CD4-positive, alpha-beta T cell treated with Interleukin-6 for 4 hours (primary cell): ENCODE measurements at places on chromosomes 6 and 20.
A peak's percentile ranks its signal among the peaks of the same experiment; 100 is the strongest.

DNA sequence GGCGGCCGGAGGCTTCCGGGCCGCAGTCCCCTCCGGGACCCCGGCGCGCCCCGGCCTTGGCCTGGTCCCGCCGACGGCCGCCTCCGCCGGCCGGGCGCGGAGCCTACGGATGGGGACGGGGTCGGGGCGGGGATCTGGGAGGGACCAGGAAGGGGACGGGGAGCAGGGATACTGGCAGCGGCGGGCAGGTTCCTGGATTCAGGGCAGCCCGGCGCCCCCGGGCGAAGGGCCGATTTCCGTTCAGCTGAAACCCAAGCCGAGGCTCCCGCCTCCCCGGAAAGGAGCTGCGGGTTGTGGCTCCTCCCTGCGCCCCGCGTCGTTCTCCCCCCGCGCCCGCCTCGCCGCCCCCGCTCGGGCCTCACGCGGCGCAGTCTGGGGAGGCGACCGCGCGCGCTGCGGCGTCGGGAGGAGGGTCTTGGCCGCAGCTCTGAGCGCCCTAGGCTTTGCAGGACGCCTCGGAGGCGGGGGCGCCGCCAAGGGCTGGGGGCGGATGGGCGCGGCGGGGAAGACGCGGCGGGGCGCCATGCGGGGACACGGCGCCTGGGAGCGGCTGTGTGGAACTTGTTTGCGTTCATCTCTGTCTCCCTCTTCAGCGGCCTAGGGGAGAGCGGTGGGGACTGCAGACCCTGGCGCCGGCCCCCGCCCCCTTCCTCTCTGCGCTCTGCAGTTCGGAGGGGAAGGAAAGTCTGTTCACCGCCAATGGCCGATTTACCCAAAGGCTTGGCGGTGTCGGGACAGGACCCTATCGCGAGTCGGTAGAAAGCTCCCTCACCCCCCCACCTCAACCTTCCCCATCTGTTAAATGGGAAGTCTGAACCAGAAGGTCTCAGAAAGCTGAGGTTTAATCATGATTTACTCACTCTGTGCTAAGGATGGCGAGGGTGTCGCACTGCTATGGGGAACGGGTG lies 22.7 kb upstream of the TMEM181 start:
- DNase-seq, result peak; percentile 23

- DNase-seq, result peak; percentile 74
Observed at GRCh38 chr20:57388953-57389694, 2.1 kb upstream of the RBM38 start.

GRCh38 chr6:87907521-87907920 lies 140.1 kb upstream of the SPACA1 start:
- DNase-seq, result no peak

GRCh38 chr20:11101243-11101642 lies 427.4 kb upstream of the JAG1 start:
- no peak for DNase-seq

GRCh38 chr6:49713346-49713745 lies at the start of gene CRISP2:
Gene CRISP2 (minus strand): TSS chr6:49713543. CDS start chr6:49709196, 4,347 bp downstream.
- DNase-seq, result no peak

DNA sequence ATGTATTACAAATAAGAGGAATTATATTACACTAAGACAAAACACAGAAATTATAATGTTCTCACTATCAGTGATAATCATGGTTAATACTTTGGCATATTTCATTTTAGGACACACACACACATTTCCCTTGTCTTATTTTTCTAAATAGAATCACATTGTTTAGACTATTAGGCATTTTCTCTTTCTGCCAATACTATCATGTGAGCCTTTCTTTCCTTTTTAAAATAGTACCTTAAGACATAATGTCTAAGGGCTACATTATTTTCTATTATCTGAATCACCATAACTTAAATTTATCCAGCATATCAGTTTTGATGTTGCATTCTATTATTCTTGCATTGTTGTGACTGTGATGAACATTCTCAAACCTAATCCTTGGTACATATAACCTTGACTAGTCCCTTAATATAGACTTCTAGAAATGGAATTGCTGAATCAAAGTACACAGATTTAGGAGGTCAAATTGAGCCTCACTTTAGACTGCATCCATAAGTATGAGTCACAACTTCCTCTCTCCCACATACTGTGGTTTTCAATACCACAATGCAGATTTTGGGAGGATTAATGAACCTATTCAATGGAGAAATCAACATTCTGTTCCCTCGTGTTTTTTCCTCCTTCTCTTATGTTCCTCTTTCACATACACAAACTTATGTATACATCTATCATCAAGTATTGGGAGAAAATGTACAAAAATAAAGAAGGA lies 212.6 kb downstream of the MOXD1 start:
- DNase-seq, result no peak
